ENCODE measurements at places on chromosomes 7 and 10.

GRCh38 chr7:158266817-158267741, 320.5 kb downstream of the PTPRN2 start:
- DNase-seq, result no peak

- no peak for DNase-seq
Observed at GRCh38 chr7:151225948-151226510, 976 bp downstream of the ABCF2 start.

DNA sequence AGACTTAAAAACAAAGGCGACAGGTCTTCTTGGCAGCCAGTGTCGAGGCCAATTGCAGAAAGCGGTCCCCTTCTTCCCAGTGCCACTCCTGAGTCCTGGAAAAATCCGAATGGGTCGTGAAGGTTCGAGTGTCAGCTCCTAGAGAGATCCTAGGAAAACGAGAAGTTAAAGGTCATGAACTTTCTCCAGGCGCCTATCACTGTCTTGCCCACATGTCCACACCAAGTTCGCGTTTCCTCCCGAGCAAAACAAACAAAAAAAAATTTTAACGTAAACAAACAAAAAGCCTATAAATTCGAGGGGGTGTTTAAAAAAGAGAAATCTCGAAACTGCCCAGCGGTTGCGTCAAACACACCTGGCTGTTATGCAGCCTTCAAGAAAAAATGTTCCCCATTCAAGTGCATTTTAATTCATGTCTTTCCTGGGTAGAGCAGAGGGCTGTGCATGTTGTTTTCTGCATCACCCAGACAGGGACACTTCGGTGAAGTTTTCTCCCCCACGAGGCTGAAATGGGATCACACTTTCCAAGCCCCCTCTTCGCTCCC, 1.5 kb downstream of the ARHGAP21 start:
- DNase-seq, result no peak

GRCh38 chr7:12103948-12104347, 107.1 kb upstream of the TMEM106B start:
- no peak for DNase-seq

GRCh38 chr7:100492738-100493475, 9.2 kb downstream of the NYAP1 start:
- DNase-seq, result no peak

DNA sequence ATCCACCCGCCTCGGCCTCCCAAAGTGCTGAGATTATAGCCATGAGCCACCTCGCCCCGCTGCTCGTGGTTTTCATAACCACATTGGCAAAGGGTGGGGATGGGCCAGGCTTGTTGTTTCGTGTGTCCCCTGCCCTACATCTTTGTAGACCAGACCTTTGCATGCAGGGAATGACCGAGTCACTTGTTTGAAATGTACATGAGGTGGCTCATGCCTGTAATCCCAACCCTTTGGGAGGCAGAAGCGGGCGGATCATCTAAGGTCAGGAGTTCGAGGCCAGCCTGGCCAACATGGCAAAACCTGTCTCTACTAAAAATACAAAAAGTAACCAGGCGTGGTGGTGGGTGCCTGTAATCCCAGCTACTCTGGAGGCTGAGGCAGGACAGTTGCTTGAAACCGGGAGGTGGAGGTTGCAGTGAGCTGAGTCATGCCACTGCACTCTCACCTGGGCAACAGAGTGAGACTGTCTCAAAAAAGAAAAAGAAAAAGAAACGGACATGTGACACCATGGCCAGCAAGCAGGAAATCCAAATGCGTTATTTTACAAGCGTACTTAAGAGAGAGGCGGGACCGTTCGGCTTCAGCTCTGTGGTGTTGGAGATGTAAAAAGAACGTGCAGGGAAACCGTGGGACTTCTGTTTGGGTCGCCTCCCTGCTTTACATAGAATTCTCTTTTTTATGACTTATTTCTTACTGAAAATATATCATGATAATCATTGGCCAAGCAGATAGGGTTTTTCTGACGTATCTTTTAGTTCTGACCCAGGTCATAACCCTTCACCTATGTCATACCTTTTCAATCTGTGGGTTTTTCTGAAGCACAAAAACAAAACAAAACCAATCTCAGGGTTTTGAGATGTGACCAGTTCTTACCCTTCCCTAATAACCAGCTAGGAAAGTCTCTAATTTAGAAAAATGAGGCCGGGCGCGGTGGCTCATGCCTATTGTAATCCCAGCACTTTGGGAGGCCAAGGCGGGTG, 45.1 kb downstream of the WIPI2 start:
- no peak for DNase-seq

- DNase-seq, result no peak
Observed at GRCh38 chr7:117320523-117320922, 2.3 kb downstream of the WNT2 start.

DNA sequence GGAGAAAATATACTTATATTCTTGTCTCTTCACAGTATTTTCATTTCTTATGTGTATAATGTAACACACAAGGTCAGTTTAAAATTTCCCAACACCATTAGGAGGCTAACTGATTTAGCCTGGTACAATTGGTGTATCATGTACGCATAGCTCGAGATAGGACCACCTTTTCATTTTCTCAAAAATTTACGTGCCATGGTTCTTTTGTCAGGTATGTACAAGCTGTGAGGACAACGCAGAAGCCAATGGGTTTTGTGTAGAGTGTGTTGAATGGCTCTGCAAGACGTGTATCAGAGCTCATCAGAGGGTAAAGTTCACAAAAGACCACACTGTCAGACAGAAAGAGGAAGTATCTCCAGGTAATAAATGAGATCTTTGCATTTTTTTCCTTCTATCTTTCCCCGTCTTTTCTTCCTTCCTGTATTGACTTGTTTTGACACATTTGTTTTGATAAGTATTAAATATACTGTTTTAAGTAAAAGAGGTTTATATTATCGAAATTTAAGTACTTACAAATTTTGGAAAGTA, 55.0 kb downstream of the TRIM24 start:
- DNase-seq, result no peak

DNA sequence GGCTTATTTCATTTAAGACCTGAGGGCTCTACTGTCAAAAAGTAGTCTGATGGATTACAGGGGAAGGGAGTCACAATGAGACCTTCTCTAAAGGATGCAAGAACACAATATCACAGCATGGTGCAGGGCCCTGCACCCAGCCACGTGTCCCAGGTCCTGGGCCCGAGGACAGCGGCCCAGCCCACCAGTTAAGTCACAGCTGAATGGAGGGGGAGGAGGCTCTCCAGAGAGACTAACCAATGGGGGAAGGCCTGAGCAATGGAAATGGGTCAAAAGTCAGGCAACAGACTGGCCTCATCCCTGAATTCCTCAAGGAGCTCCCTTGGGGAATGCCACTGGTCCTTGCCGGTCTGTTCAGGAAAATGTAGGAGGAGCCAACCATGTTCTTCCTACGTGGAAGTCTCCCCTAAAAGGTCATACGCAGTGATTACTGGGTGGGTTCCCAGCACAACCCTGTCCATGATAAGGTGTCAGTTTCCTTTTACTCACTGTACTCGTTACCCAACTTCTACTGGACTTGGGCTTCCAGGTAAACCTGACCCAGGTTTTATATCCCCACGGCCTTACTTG, 28.3 kb downstream of the CCDC3 start:
- no peak for DNase-seq

GRCh38 chr10:97013568-97013967, 172.2 kb downstream of the SLIT1 start:
- DNase-seq, result no peak

- DNase-seq, result no peak
Observed at GRCh38 chr10:16812676-16813075, 4.5 kb downstream of the RSU1 start.

GRCh38 chr10:6171881-6172695, 30.6 kb upstream of the PFKFB3 start:
- no peak for DNase-seq

DNA sequence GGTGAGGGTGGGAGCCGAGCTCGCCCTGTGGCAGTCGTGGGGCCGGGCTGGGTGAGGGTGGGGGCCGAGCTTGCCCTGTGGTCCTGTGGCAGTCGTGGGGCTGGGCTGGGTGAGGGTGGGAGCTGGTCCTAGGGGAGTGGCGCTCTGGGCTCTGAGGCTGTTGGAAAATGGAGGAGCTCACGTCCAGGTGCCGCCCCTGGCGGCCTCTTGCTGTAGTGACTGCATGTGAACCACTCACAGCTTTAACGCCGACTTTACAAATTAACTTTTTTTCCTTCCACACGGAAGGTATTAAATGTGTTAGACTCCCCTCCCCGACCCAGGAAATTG, 312.6 kb downstream of the WDR37 start:
- DNase-seq, result no peak

GRCh38 chr7:138978541-138979184, 2.5 kb downstream of the KIAA1549 start:
- no peak for DNase-seq

- DNase-seq, result no peak
Observed at GRCh38 chr7:42606193-42606905, 305.5 kb downstream of the C7orf25 start.

DNA sequence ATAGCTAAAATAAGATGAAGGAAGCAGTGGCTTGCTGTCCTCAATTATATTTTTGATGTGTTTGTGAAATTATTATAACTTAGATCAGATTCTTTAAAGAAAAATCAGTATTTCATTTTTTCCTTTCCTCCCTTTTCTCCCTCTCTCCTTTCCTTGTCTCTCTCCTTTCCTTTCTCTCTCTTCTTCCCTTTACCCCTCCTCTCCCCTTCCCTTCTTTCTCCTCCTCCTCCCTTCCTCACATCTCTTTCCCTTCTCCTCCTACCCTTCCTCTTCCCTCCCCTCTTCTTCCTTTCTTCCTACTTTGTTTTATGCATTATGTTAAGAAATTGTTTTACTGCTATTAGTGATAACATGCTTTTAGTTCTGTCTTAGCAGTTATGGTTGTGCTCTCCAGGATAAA, 171.5 kb downstream of the ADK start:
- no peak for DNase-seq

DNA sequence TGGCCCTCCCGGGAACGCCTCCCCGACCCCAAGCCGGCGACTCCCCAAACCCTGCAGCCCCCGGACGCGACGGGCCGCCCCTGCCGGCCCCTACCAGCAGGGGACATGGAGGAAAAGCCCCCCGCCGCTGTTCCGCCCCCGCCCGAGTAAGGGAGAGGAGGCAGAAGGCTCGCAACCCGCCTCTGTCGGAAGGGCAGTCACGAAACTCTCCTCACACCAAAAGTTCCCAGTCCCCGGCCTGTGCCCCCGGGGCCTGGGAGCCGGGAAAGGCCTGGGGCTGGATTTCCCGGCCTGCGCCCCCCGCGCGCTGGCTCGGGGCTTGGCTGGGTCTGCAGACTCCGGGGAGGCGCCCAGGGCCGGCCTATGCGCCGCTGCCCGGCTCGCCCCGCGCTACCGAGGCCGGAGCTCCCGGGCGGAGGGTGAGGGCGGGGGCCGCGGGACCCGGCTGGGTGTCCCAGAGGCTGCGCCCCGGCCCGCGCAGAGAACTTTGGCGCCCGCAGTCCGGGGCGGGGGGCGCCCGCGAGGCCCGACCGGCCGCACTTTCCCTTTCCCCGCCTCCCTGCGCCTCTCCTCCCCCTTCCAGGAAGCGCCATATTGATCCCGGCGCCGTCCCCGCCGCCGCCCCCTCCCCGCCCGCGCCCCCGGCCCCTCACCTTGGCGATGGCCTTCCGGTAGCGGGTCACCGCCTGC, 728 bp downstream of the PARD3 start:
- no peak for DNase-seq

- no peak for DNase-seq
Observed at GRCh38 chr10:62996925-62997324, 136.2 kb upstream of the NRBF2 start.

GRCh38 chr10:126558881-126559280, 111.6 kb downstream of the C10orf90 start:
- DNase-seq, result no peak

DNA sequence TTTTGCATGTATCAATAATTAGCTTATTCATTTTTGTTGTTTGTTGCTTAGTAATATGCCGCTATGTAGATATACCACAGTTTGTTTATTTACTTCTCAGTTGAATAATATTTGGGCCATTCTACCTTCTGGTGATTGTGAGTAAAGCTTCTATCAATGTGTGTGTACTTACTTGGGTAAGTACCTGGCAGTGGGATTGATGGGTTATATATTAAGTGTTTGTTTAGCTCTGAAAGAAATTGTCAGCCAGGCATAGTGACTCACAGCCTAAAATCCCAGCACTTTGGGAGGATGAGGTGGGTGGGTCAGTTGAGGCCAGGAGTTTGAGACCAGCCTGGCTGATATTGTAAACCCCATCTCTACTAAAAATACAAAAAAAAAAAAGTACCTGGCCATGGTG, 975.7 kb upstream of the MBL2 start:
- no peak for DNase-seq

GRCh38 chr10:30036341-30036740, 23.0 kb downstream of the JCAD start:
- DNase-seq, result no peak

- no peak for DNase-seq
Observed at GRCh38 chr10:95755511-95756004, 405 bp upstream of the ENTPD1 start.

- no peak for DNase-seq
Observed at GRCh38 chr10:1467334-1468076, 269.8 kb downstream of the ADARB2 start.

DNA sequence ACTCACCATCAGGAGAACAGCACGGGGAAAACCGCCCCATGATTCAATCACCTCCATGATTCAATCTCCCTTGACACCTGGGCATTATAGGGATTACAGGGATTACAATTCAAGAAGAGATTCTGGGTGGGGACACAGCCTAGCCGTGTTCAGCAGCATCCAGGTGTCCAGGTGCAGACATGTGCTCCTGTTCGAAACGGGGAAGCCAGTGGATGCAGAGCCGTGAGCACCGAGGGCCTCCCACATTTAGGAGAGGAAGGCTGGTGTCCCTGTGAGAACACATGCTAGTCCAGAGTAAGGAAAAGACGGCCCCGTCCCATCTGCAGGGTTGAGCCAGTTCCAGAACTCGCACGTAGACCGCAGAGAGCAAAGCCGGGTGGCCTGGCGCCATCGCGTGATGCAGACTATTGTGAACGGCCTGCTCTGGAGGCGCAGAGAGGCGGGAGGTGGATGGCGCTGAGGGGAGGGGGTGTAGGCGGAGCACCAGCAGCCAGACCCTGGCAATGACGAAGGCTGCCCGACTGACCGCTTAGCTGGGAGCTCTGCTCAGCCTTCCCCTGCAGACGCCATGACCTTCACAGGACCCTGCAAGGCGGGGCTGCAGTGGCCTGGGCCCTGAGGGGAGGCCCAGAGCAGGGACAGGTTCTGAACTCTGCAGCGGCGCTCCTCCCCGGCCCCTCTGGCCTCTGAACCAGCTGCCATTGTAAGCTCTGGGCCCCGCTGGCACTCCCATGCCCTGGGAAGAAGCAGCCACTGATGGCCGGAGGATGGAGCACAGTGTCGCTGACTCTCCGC, 141.6 kb upstream of the TCERG1L start:
- DNase-seq, result no peak

- no peak for DNase-seq
Observed at GRCh38 chr7:66542528-66543269, 86.0 kb upstream of the KCTD7 start.

GRCh38 chr10:98173260-98173659, 38.8 kb downstream of the R3HCC1L start:
- DNase-seq, result no peak

- no peak for DNase-seq
Observed at GRCh38 chr10:118957966-118958365, 71.5 kb upstream of the NANOS1 start.

DNA sequence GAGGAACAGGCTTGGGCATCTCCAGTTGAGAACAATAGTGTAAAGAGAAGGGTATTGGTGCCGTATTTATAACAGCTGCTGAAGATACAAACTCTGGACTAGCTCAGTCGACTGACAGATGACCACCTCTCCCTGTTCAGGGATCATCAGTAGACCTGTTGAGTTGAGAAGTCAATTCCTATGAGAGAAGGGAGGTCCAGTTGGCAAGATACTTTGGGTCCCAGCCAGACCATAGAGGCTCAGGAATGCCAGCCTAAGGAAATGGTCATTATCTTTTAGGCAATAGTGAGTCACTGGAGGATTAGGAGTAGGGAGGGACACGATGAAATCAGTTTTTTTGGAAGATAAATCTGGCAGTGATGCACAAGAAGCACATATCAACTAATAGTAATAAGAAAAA, 202.9 kb downstream of the TRIL start:
- no peak for DNase-seq
